ENCODE measurements at places on chromosomes 3 and 15. TPM values are rescaled to one million over a fixed set of nuclear protein-coding genes. Genes with fewer than 3 reads are reported as not detected.

DNA sequence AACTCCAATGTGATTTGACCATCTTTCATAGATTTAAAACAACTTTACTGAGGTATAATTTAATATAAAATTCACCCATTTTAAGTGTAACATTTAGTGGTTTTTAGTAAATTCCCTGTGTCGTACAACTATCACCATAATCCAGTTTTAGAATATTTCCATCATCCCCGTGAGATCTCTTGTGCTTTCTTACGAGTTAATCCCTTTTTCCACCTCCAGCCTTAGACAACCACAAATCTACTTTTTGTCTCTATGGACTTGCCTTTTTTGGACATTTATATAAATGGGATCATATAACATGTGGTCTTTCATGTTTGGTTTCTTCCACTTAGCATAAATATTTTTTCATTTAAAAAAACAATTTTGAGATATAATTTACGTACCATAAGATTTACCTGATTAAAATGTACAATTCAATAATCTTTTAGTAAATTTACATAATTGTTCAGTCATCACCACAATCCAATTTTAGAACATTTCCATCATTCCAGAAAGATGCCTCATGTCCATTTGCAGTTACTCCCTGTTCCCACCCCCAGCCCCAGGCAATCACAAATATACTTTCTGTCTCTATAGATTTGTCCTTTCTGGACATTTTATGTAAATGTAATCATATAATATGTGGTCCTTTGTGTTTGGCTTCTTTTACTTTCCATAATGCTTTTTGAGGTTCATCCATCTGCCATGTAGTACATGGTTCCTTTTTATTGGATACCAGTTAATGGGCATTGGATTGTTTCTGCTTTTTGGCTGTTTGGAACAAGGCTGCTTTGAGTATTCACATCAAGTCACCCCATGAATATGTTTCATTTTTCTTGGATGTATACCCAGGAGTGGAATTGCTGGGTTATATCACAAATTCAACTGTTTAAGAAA, 3.1 kb downstream of the OXSR1 start:
- no peak for DNase-seq

DNA sequence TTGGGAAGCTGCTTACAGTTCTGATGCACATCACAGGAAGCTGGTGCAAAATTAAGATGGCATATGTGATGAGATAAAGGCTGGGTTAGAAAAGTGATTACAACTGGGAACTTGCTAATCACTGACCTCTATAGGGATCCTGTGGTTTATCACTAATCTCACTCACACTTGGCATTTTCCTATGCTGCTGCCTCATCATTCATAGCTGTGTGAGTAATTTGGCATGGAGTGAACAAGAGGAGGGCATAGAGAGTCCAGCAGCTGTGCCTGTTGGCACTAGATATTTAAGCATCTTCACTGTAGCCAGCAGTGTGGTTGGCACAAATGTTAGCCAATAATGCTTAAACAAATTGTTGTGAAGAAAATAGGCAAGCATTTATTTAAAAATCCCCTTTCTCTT, 217.7 kb upstream of the CGNL1 start:
- no peak for DNase-seq

- no peak for DNase-seq
Observed at GRCh38 chr3:20264900-20265567, 79.0 kb upstream of the SGO1 start.

DNA sequence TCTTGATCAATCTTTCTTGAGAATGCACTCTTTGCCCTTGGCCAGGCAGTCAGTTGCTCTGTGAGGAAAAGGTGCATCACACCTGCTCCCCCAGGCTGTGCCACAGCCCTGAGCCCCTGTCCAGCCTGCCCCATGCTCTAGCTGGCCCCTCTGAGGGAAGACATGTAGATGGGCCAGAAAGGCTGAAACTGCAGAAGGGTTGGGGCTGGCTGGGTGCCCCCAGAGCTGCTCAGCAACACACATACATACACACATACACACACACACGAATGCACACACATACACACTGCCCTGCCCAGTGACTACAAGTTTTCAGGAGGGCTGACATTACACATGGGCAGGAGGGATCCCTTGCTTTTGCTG, 16.4 kb downstream of the TBC1D21 start:
- DNase-seq = no peak

GRCh38 chr15:25862071-25862471, 1.1 kb downstream of the ATP10A start:
- DNase-seq = no peak

MESP2 gene
- not detected for total RNA-seq

NIPA2 gene
- total RNA-seq = 78.1 TPM
